ENCODE measurements at places on chromosomes 2 and 18. TPM values are rescaled to one million over a fixed set of nuclear protein-coding genes. Genes with fewer than 3 reads are reported as not detected.

- DNase-seq: no peak
These were observed 2.6 kb upstream of the NEUROD1 start for GRCh38 chr2:181682795-181683517.

GRCh38 chr2:234710587-234710986 is 213.7 kb upstream of the ARL4C start:
- no peak for DNase-seq

- DNase-seq: no peak
These were observed 322.8 kb downstream of the LNPK start for GRCh38 chr2:175679231-175679630.

DNA sequence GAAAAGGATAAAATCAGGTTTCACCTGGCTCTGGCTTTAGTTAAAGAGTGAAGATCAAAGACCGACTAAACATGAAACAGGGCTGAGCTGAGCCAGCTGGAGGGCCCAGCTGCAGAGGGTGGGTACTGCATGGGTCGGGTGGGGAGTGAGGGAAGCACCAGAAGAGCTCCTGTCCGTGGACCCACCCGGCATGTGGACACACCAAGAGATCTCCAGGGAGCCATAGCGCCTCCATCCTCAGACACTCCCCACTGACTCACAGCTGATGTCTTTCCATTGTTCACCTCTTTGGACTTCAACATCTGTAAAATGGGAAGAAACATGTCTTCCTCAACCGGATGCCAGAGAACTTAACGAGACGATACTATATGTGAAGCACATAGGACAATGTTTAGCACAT is 178.3 kb upstream of the KLHL29 start:
- no peak for DNase-seq

DNA sequence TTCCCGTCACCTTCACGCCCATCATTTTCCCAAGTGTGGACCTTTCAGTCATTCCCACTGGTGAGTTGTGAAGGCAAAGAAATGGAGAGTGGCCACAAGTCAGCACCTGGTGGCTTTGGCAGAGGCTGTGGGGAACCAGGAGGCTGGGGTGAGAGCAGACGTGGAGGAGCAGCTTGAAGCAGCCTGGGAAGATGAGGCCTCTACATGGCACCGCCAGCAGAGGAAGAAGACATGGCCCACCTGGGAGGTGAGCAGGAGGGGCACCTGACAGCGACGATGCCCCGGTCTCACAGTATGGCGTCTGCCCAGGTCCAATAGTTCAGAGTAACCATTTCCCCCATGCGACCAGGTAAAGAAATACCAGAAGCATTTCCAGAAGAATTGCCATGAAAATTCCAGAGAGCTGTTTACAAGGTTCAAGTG is 69.0 kb downstream of the TPO start:
- no peak for DNase-seq

DNA sequence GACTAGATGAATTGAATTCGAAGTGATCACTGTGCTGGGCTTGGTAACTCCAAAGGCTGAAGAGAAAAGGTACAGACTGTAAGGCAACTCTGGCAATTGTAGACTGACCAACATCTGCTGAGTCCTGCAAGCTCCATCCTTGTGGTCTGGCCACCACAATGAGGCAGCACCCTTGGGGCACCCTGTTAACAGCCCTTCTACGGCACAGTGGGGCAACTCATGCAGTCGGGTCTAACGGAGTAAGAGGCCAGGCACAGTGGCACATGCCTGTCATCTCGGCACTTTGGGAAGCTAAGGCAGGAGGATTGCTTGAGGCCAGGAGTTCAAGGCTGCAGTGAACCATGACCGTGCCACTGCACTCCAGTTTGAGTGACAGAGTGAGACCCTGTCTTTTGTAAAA is 126.8 kb downstream of the ZAP70 start:
- no peak for DNase-seq

DNA sequence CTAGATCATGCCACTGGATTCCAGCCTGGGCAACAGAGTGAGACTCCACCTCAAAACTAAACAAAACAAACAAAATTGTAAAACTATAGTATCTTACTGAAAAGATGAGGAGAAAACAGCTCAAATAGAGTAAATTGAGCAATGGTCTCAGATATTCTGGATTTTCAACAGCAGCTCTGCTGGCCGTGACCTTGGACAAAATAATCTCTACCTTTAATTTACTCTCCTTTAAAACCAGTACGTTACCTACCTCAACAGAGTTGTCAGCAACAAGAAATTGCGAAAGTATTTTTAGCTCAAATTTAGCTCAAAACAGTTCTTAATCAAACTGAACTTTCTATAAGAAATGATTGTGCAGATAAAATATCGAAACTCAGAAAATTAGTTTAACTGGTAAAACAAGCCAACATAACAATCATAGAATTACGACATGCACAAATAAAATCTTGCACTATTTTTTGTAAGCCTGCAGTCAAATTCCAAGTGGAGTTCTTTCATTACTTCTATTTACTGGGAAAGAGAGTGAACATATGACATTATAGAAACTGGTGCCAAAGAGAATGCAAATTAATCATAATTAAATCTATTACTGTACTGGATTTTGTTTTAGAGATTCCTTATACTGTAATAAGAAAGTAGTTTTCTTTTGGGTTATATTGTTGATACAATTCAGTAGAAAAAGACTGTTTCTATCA is 40.8 kb downstream of the TRIP12 start:
- DNase-seq: no peak

- DNase-seq: no peak
These were observed 2.8 kb downstream of the CRYGB start for GRCh38 chr2:208142925-208143799.

DNA sequence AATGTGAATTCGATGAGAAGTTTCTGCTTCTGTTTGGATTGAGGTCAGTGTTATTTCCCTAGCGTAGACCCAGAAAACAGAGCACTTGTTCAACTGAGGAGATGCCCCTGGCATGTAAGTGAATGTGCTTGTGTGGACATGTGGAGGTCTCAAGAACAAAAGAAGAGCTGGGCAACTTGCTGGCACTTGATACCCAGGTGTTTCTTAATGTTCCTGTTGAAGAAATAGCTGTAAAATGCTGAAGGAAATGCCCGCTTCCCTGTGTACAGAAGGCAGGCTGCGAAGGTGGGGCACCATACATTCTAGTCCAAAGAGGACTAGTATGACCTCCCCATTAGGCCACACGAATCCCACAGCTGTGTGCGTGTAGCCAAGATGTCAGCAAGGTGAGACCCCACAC is 9.8 kb upstream of the LBH start:
- DNase-seq: no peak

DNA sequence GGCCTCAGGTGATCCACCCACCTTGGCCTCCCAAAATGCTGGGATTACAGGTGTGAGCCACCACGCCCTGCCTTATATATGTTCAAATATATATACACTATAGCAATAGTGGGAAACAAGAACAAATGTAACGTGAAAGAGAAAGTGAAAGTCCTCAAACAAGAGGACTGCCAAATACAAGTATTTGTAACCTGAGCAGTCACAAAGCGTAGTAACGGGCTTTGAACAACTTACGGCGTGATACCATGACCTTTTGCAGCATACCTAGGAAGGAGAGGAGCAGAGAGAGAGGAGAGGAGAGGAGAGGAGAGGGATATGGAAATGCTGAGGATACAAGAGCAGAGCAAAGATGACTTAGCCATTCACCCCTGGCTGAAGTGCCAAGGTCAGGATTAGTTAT is 113.8 kb upstream of the RGPD4 start:
- DNase-seq: no peak

GRCh38 chr18:54783139-54783538 is 45.1 kb upstream of the RAB27B start:
- no peak for DNase-seq

DNA sequence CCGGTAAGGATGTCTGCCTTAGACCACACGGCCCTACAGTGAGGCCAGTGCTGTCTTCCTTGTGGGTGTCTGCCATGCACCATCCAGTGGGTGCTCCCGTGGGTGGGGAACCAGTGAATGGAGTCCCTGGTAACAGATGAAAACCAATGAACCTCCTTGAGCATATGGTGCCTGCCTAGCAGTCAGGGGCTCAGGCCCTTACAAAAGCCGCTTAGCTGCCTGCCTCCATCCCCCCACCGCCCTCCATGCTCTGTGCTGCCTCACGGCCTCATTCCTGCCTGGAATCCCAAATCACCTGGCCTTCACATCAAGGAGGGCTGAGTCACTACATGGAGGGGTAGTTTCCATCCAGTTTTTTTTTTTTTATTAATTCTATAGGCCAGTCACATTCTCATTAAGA is 30.8 kb upstream of the TRIB2 start:
- DNase-seq: no peak

- DNase-seq: no peak
These were observed 181.3 kb downstream of the PTPRM start for GRCh38 chr18:7748251-7749007.

DNA sequence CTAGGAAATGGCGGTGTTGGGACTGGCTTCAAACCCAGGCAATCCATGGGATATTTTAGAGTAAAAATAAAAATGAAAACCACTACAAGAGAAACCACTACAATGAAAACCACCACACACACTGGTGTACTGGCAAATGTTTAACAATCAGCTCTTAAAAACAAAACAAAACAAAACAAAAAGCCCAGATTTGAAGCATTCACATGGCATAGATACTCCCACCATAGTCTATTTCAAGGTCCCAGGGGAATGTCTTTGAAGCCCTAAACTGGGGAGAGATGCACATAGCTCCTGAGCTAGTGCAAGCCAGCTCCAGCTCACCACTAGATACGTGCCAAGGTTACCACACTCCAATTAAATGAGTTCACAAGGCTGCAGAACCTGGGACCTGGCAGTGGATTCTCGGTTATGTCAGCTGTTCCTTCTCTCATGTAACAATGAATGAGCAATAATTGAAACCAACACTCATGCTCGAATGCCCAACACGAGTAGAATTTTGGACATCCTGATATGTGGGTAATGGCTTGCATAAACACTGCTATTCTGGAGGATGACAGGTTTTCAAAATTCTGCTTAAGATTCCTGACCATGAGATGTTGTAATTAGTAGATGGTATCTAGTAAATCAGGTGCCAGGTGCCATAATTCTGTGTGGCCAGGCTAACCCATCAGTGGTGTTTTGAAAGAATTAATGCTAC is 102.2 kb downstream of the OSBPL6 start:
- DNase-seq: no peak

GRCh38 chr18:21735452-21736015 is 5.1 kb upstream of the MIB1 start:
- DNase-seq: peak; percentile 80

- DNase-seq: no peak
These were observed 68.7 kb upstream of the MC2R start for GRCh38 chr18:13984080-13984479.

DNA sequence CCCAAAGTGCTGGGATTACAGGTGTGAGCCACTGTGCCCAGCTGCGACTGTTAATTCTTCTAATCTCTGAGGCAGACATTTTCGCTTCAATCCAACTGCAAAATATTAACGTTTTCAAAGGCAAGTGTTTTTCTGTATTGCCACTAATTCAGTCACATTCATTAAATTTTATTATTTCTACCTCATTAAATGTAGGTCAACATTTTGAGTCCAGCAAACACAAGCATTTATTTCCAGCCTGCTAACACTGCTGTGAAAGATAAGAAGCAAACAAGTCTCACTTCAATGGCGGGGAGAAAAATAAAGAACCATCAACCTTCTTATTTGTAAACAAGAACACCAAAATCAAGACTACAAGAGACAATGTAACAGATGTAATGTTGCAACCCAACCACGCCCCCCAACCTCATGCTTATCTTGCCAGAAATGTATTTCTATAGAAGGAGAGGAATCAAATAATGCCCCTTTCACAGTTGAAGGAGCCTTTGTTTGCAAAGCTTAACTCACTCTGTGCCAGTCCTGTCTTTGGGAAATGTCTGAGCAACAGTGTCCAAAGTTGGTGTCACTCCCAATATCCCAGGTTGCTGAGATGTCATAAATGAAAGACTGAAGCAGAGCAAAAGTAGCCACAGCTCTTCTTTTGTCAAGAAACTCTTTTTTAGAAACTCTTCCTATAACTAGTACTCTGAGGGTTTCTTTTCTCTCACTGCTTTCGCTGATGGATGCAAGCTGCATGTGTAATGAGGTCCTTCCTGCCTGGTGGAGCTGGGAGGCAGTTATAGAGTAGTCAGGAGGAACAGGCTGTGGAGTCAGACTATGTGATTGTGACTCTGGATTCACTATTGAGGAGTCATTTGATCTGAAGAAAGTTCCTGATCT is 8.6 kb downstream of the DOCK10 start:
- DNase-seq: no peak

- DNase-seq: no peak
These were observed 18.2 kb downstream of the PMS1 start for GRCh38 chr2:189802396-189802912.

DNA sequence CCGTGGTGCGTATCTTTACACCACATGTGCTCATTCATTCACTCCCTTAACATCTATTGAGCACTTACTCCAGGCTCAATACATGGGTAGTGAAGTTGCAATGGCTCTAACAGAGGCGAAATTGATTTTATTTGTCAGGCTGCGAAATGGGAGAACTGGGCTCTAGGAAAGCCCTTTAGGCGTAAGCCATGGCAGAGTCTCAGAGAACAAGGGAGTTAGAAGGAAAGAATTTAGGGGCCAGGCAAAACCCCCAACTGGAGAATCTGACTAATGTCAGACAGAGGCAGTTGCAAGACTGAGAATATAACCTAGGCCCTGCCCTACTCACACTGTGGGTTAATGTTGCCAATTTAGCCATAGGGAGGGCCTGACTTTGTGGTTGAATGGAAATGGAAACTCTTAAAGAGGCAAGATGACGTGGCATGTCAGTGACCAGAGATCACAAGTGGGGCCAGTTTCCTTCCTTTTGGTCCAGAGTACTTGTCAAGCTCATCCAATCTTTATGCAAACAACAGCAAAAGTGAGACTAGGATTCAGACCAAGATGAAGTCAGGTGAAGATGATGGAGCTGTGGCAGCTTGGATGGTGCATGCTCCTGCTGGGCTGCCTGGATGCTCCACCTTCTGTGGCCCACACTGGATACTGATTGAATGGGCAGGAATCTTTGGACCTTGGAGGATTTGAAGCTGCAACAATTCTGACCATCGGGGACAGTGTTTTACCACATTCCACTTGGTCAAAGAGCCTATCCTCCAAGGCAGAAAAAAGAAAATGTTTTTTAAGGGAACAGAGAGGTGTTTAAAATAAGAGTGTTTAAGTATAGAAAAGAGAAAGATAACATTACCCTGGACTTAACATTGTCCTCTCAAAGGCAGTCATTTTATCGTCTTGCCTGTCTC is 92.2 kb downstream of the CAPN13 start:
- no peak for DNase-seq

The FBXO48 gene
- total RNA-seq: 0.05 TPM

The SLC23A3 gene
- 9.9 TPM for total RNA-seq

The MDH1B gene
- total RNA-seq: not detected

The GPD2 gene
- 33.2 TPM for total RNA-seq

The TMX3 gene
- total RNA-seq: 16.2 TPM

The CCDC178 gene
- total RNA-seq: not detected

The KRTCAP3 gene
- total RNA-seq: 30.4 TPM

The CYS1 gene
- not detected for total RNA-seq

The GLB1L gene
- total RNA-seq: 5.5 TPM

The DNAH7 gene
- 0.58 TPM for total RNA-seq
